NCI-H69 (cell line): ENCODE measurements at places on chromosomes 1 and 21.

DNA sequence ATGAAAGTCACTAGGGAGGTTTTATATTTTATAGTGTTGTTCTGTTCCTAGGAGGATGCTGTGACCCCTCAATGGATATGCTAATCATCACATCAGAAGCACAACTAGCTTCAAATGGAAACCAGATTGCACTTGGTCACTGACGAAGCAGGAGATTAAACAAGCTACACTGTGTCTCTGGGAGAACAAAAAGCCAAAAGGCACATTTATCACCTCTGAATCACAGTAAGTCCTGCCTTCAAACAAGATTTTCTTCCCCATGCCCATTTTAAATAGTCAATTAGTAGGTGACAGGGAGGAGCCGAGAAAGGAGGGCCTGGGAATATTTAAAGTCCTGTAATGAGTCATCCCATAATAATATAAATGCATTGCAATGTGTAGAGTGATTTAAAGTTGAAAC lies 38.1 kb downstream of the RGS2 start:
- no peak for DNase-seq

DNA sequence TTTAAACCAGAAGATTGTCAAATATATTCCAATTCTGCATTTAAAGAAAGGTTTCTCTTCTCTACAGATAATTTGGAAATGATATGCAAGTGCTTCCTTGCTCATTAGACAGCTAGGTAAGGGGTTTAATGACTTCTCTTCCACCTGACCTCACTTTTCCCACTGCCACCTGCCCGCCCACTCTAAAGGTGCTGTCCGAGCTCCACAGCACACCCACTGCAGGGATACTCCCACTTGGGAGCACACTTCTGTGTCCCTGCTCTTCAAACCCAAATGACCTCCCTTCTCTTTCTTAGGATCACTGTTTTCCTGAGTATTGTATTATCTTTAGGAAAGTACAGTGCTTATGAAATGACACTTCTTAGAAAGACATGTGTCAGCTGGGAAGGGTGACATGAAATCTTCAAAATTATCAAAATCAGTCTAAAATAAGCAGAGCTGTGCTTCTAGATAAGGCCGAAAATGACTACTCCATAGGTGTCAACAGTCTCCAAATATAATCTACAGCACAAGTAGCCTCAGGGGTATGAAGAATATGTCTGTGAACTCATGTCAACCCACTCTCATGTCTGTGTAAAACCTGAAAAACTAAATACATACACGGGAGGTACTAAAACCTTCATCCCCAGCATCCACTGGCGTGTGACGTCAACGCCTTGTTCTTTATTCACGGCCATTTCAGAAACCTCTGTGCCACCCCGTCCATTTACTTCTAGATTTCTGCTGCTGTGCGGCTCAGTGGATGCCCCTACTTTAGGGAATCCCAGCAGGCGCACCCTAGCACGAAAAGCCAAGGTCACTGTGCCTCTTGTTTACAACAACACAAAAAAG lies 71.0 kb downstream of the SLC45A1 start:
- DNase-seq, result no peak

- DNase-seq, result no peak
Measured at GRCh38 chr1:172460177-172460576, 16.3 kb upstream of the PIGC start.

DNA sequence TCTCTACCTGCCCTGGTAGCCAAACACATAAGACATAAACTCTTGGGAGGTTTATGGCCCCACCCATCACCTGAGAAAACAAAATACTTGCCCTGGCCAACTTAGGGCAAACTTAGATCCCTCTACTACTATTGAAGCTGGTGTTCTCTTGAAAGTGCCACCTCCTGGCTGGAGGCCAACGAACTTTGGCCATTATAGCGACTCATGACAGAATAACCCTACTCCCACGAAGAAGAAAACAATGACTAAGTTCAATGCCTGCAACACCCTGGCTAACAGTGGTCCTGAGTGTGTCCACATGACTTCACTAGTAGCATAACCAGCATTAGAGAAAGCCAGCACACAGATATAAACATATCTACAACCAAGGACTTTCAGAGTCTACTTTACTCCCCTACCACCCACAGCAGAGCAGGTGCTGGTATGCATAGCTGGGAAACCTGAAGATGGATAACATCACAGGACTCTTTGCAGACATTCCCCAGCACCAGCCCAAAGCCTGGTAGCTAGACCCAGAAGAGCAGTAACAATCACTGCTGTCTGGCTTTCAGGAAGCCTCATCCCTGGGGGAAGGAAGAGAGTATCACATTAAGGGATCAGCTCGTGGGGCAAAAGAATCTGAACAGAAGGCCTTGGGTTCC lies 81.0 kb downstream of the SLC30A10 start:
- no peak for DNase-seq

DNA sequence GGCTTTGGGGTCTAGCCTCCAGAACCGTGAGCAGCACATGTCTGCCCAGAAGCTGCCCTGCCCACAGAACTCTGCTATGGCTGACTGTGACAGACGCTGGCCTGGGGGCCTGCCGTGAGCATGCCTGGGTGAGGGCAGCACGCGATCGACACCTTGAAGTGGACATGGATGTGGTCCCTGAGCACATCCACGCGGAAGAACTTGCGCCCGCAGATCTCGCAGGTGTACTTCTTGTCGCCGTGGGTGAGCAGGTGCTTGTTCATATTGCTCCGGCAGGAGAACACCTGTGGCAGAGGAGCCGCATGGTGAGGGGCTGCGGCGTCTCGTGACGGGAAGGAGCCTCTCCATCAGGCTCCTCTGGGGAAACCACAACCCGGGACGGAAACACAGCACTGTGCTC lies 56.0 kb downstream of the PRDM15 start:
- DNase-seq, result no peak

- peak; percentile 29 for DNase-seq
Measured at GRCh38 chr1:169298441-169298840, 69.2 kb downstream of the NME7 start.

- DNase-seq, result peak; percentile 79
Measured at GRCh38 chr1:2548068-2548589, 8.0 kb upstream of the TNFRSF14 start.

DNA sequence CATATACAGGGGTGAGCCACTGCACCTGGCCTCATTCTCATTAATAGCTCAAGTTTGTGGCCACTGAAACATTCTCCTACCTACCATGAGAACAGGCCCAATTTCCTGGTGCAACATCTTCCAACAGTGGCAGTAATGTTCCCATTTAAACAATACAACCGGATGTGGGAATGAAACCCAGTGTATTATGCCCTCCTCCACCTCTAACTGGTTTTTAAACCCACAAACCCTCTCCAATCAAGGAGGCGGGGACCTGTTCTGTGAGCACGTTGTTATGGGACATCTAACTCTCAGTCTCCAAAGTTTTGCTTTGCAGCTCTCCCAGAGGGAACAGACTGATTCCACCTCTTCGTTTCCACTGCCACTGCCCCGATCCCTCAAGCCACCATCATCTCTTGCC lies 2.6 kb downstream of the CTNNBIP1 start:
- no peak for DNase-seq

GRCh38 chr1:97593192-97593591 lies 327.6 kb downstream of the DPYD start:
- no peak for DNase-seq

- DNase-seq, result no peak
Measured at GRCh38 chr1:18532390-18533170, 51.9 kb downstream of the KLHDC7A start.

- DNase-seq, result no peak
Measured at GRCh38 chr1:230825761-230826160, 42.6 kb downstream of the C1orf198 start.

GRCh38 chr1:59486615-59487014 lies 189.7 kb downstream of the FGGY start:
- DNase-seq, result no peak

GRCh38 chr1:21266119-21266774 lies 24.0 kb downstream of the ECE1 start:
- DNase-seq, result no peak

DNA sequence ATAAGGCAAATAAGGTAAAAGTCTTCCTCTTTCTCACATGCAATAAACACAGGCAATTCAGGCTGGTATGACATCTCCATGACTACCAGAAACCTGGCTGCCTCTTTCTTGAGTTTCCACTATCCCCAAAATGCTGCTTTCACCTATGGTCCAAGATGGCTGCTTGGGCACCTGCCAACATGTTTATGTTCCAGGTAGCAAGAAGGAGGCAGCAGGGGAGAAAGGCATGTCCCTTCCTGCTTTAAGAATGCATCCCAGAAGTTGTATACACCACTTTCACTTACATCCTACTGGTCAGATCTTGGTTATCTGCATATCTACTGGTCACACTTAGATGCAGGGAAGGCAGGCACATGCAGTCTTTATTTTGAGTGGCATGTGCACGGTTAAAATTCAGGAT lies 19.4 kb upstream of the ACOT11 start:
- peak; percentile 61 for DNase-seq

GRCh38 chr1:35914717-35915116 lies 16.2 kb upstream of the AGO3 start:
- DNase-seq, result no peak

DNA sequence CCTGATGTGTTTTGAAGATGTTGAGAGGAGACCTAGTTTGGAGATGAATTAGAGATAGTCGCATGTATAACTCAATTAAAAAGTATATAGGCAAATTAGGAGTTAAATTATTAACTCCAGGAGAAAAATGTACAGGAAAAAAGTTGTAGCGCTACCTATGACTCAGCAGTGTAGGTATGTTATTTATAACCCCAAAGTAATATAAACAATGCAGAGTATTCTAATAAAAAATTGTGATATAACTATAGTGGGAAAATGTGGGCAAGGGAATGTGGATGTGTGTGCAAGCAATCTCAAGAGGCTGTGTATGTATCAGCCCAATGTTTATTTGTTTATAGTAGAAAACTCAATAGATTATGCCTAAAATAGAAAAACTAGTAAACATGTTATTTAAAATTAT lies 144.5 kb downstream of the BRINP2 start:
- no peak for DNase-seq

DNA sequence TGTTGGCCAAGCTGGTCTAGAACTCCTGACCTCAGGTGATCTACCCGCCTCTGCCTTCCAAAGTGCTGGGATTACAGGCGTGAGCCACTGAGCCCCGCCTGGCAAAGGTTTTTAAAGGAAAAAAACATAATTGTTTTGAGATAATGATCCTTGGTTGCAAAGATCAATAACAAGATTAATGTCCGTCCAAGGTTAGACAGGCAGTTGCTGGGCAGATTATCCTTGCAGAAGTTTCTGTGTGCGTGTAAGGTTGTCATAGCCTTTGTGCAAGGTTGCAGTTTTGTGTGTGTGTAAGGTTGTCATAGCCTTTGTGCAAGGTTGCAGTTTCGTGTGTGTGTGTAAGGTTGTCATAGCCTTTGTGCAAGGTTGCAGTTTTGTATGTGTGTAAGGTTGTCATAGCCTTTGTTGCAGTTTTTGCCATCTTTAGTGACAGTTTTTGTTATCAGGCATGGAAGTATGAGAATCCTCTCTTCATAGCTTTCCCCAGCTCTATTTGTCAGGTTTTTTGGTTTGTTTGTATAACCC lies 3.6 kb downstream of the YBEY start:
- no peak for DNase-seq

DNA sequence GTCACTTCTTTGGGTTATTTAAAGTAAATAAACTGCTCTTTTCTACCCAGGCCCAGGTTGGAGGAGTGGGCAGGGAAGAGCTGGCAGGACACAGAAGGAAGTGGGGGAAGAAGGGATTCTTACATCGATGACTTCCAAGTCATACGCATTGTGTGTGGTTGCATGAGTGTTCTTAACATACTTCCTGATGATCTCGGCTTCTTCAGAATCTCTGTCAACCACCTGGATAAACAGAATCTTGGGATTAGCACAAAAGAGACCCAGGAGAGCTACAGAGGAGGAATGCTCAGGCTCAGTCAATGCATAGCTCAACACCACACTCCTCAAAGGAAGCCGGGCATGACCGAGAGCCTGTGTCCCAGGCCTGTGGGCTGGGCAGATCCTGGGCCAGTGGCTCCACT lies 42.1 kb downstream of the PARP1 start:
- DNase-seq, result no peak

DNA sequence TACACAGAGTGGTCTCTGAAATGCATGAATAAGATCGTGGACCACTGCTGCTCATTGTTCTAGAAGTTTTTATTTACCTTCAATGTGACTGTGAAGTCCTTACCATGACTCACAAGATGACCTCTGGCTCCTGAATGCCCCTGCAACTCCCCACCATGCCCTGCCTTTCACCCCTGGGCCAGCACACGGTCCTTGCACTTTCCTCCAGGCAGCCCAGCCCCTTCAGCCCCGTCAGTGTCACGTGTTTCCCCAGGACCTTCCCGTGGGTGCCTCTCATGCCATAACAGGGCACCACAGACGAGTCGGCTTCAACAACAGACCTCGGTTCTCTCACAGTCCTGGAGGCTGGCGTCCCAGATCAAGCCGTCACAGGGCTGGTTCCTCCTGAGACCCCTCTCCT lies 62.1 kb downstream of the B3GALT5 start:
- DNase-seq, result no peak
